Substantia nigra (tissue), 51 donors: ENCODE measurements at places on chromosomes 13 and 19.

DNA sequence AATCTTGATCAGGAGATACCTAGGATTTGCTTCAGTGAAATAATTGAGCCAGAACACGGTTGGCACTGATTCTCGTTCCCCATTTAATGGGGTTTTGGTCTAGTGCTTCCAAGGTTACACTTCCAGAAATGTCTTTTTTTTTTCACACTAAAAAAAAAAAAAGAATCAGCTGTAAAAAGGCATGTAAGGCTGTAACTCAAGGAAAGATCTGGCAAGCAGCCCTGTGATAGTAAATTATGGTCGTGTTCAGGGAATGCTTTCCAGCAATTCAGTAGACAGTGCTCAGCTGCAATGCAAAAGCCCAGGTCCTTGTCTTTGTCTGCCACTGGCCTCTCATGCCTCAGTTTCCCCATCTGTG is 27.2 kb upstream of the NDUFS7 start:
- DNase-seq, result no peak

DNA sequence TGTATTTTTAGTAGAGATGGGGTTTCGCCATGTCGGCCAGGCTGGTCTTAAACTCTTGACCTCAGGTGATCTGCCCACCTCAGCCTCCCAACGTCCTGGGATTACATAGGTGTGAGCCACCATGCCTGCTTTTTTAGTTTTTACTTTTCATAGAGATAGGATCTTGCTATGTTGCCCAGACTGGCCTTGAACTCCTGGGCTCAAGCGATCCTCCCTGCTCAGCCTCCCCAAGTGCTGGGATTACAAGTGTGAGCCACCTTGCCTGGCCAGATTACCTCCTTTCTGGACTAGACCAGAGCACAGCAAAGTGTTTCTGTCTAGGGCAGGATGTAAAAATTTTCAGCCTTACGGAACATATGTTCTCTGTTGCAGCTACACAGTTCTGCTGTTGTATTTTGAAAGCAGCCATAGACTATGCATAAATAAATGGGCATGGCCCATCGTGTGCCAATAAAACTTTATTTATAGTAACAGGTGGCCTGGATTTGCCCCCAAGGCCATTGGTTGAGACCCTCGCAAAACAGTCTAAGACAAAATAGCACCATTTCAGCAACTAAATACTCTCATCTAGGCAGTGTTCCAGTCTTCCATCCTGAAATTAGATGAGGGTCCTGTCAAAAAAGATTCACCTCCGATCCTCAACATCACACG is 36.0 kb downstream of the GNG7 start:
- DNase-seq, result no peak

DNA sequence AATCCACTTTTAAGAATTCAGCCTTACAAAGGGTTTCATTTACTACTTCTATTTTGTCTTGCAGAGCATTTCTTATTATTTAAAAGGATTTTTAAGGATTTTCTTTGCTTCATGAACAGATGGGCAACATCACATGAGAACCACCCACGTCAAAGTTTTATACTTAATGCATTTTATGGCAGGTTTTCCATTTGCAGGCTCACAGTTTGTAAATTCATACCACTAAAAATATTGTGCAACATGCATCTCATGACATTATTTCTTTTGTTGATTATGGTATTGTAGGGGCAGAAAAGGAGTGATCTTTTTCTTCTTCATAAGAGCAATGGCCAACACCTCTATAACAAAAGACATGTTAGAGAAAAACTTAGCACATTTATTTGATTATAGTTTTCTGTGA is 554.0 kb upstream of the SPRY2 start:
- no peak for DNase-seq

- DNase-seq, result no peak
Measured at GRCh38 chr13:34620862-34621261, 321.2 kb upstream of the NBEA start.

DNA sequence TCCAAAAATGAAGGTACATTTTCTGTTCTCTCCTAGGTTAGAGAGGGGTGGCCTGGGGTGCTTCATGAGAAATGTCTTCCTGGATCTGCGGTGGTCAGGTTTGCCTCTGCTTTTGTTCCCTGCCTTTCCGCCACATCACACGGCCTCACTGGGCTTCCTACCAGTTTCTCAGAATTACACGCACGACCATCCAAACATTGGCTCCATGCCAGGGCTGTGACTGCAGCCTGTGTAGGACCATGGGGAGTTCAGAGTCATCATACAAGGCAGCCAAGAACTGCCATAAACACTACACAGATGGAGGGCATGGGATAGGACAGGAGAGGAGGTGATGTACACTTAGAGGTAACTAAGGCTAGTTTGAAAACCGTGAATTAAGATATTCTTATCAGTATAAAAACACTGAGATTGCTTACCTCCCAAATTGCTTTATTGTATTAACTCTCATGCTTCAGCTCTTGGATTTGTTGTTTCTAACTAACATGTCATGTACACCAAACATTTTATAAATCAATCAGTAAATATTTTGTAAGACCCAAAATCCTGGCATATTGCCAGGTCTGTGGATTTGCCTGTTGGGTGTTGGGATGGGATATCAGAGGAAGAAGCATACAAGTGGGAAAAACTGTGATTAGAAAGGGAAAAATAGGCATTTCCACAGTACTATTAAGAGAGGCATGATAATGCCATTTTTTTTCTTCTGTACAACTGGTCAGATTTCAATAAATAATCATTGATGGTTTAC is 45.2 kb downstream of the CDADC1 start:
- DNase-seq, result no peak

DNA sequence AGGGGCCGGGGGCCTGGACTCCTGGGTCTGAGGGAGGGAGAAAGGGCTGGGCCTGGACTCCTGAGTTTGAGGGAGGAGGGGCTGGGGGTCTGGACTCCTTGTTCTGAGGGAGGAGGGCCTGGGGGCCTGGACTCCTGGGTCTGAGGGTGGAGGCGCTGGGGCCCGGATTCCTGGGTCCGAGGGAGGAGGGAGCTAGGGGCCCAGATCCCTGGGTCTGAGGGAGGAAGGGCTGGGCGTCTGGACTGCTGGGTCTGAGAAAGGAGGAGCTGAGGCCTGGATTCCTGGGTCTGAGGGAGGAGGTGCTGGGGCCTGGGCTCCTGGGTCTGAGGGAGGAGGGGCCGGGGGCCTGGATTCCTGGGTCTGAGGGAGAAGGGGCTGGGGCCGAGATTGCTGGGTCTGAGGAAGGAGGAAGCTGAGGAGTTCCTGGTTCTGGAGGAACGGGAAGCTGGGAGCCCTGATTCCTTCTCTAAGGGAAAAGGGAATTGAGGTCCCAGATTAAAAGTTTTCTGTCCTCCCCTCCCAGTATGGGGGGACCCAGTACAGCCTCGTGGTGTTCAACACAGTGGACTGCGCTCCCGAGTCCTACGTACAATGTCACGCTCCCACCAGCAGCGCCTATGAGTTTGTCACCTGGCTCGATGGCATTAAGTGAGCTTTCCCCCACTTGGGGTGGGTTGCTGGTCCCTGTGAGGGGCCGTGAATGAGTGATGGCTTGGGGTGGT is 721 bp downstream of the MED25 start:
- no peak for DNase-seq

GRCh38 chr19:34134190-34135053 is 37.9 kb upstream of the LSM14A start:
- DNase-seq, result peak; percentile 91

- no peak for DNase-seq
Measured at GRCh38 chr19:18741124-18742121, 49.7 kb downstream of the COMP start.

DNA sequence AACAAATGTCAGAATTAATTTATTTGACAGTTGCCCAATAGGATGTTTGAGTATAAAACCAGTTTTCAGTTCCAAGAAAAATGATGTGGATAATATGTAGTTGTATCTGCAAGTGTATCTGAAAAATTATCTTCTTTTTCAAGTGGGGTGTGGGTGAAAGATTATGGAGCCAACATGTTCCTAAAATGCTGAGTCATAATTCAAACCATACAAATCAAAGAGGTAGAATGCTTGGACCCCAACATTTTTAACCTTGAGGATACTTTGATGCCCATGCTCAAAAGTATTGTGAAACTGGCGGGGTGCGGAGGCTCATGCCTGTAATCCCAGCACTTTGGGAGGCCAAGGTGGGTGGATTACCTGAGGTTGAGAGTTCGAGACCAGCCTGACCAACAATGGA is 54.0 kb upstream of the ZNF724 start:
- no peak for DNase-seq

DNA sequence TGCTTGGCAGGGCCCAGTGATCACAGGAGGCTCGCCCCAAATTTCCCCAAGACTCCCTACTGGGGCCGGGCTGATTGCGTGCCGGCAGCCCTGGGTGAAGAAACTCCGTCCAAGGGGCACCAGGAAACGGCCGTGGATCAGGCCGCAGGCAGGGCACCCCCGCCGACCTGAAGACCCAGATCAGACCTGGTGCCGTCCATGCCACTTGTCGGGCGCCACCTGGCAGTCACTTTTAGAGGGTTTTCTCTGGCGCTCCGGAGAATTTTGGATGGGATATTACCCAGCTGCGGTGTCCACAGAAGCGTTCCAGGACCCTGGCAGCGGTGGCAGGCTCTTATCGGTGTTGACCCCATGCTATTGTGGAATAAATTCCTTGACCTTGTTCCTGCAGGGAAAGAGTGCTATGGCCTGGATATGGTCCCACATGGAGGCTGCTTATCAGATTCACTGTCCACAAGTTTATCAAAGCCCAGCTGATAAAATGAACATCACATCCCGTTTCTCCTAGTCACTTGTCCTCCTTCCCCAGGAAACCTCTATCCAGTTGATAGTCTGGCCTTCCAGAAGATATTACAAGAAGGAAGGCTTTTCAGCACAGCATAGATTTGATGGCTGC is 38.2 kb downstream of the IGFL2 start:
- DNase-seq, result no peak

DNA sequence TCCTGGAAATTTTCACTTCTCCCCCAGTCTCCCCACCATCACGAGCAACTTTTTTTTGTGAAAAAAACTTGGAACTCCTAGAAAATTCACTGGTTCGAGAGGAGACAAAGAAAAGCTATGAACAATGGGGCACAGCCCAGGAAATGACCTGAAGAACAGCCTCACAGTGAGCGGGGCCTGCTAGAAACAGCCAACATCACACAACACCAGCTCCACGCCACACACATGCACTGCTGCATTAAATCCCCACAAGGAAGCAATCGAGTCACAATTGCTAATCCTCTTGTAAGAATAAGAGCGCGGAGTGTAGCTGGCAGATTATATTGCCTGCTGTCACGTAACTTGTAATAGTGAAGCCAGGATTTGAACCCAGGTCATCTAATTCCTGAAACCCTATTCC is 48.8 kb downstream of the SLC7A1 start:
- DNase-seq, result no peak

DNA sequence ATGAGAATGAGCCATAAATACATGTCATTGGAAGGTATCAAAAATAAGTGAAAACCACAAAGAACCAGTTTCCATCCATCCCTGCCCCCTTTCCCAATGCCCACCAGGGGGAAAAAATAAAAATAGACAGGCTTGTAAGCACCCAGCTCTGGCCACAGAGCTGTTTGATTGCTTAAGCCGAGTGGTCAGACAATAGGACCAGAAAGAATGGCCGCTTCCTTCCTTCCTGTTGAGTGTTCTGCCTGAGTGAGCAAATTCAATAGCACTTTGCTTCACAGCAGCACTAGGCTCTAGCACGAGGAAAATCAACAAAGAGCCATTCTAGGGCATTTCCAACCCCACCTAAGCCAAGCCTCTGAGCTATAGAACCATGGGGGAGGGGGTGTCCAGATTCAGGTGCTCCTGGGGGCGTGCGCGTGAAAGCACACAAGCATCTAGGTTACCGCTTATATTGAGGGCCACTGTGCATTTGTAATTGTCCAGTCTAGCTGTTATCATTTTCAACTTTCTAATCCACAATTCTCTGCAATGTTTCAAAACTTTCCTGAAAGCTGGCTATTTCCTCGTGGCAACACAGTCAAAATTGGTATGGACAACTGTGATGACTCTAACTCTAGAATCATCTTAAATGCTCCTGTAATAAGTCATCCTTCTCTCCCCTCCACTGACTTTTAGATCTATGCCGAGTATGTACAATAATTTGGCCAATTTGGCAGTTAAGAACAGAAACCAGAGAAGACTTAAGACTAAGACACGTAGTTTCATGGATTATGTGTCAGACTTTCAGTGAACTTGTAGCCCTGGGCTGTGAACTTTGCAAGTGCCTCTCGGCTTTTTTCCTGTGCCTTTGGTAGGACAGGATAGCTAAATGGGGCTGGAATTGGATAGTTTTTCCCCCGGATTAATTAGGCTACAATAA is 64.3 kb downstream of the SPRY2 start:
- DNase-seq, result peak; percentile 9

DNA sequence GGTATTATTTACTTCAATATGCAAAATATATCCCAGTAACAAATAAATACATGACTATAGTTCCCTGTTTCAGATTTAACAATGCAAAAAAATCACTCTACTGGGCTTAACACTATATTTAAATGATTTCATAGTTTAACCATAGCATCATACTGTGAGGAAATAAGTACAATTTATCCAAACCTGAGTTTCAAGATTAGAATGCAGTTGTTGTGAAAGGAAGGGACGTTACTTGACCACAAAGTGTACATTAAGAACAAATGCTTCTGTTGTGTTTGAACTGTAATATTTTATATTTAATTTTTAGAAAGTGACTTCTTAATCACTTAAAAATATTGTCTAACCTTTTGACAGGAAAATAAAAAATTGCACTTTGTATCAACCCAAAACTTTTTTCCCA is 1747.9 kb upstream of the SPRY2 start:
- DNase-seq, result no peak

GRCh38 chr19:6018786-6019185 is 40.8 kb upstream of the RANBP3 start:
- DNase-seq, result no peak

GRCh38 chr19:35533822-35534392 is 651 bp downstream of the GAPDHS start:
- DNase-seq, result no peak

GRCh38 chr13:27496536-27497273 is 46.3 kb upstream of the MTIF3 start:
- no peak for DNase-seq
